ENCODE measurements at places on chromosomes 2 and 18.

- DNase-seq, result no peak
Observed at GRCh38 chr2:72897785-72898584, 10.8 kb downstream of the SPR start.

GRCh38 chr2:238127165-238128060, 11.1 kb upstream of the KLHL30 start:
- no peak for DNase-seq

DNA sequence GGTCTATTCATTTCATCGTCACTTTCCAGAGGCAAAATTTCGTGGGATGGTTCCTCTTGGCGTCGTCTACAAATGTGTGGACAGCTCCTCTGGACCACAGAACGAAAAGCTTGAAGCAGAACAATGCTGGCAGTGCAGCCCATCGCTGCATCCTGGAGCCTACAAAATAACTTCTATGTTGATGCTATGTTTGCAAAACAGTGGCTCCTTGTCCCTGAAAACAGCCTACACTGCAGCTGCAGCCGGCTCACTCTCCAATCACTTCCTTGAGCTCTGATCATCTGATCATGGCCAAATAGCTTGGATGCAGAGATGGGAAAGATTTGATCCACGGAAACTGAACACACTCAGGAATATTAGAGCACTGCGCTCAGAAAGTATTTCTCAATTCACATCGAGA, 60.0 kb downstream of the DOCK10 start:
- DNase-seq, result no peak

- DNase-seq, result no peak
Observed at GRCh38 chr2:120995152-120995551, 259.5 kb downstream of the GLI2 start.

- peak; percentile 45 for DNase-seq
Observed at GRCh38 chr2:15579641-15580040, 12.0 kb upstream of the DDX1 start.

DNA sequence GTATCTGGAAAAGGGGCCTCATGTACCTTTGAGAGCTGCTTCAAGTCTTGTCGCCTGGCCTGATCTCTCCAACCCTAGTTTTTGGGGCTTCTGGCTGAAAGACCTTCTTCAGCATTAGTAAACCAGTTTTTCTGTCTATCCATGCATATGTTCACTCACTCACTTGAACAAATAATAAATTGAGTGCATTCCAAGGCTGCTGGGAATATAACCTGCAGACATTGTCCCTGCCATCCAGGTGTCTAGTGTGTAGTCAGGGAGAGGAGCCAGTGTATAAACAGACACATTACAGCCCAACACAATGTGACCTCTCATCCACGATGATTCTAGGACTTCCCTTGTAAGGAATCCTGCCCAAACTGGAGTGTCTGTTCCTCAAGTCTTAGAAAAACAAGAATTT, 262.1 kb downstream of the PRKCE start:
- no peak for DNase-seq

DNA sequence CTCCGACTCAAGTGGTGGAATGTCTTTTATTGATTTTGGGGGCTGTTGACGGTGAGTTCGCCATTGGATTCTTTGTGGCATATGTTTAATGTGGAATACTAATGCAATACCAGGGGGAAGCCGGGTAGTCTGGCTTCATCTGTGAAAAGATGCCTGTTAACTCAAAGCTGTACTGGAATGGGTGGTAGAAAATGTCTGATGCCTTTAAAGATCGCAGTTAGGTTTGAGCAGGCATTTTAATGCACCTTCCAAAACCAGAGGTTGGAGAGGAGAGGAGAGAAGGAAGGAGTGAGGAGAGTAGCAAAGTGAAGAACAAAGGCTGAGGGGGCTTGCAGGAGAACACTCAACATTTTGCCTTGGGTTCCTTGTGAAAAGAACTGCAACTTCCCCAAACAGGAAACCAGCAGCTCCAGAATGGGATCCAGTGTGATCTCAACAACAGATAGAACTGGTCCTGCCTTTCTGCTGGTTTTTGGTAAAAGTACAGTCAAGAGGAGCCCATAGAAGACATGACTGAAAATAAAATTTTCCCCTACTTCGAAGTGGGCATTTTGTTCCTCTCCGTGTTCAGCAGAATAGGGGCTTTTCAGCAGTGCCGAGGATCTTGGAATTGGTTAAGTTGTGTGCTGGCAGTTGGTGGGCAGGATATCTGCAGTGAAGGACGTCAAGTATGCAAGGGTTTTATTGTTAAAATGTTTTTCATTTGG, 1.5 kb downstream of the ZNF532 start:
- no peak for DNase-seq

GRCh38 chr18:46627136-46627535, 29.9 kb downstream of the LOXHD1 start:
- no peak for DNase-seq

- DNase-seq, result no peak
Observed at GRCh38 chr2:66929632-66930338, 467.3 kb upstream of the ETAA1 start.

GRCh38 chr2:11612553-11613215, 57.3 kb downstream of the NTSR2 start:
- no peak for DNase-seq

GRCh38 chr2:48259811-48260210, 270.1 kb upstream of the STON1 start:
- no peak for DNase-seq

DNA sequence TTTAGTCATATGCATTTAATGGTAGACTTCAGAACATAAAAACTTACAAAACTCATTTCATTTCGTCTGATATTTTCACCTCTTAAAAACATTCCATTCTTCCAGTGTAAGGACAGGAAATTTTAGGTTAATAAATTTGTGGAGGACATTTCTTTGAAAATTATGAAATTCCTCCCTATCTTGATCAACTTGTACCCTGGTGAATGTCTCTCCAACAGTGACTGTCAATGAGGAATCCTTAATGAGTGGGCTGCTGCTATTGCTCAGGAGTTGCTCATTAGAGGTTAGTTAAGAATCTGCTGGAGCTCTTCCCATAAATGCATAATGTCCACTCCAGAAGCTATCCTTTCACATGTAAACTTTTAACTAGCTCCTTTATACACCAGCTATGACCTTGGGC, 69.1 kb downstream of the LRP1B start:
- DNase-seq, result no peak

- no peak for DNase-seq
Observed at GRCh38 chr2:134576478-134576877, 142.3 kb downstream of the TMEM163 start.

- DNase-seq, result no peak
Observed at GRCh38 chr2:140880573-140880972, 1250.2 kb downstream of the LRP1B start.

DNA sequence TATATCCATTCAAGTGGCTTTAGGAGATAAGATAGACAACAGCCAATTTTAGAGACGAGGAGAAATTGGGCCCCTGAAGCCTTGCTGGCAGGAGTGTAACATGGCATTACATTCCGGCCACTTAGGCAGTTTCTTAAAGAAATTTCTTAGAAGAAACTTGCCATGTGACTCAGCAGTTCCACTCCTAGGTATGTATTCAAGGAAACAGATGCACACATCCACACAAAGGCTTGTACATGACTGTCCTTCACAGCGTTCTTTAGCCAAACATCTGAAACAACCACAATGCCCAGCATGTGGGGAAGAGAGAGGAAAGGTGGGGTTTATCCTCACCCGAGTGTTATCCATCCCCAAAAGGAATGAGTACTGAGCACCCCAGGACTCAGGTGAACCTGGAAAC, 107.1 kb downstream of the NFATC1 start:
- no peak for DNase-seq

GRCh38 chr18:52288403-52289004, 51.5 kb upstream of the DCC start:
- DNase-seq, result peak; percentile 57

GRCh38 chr2:85662899-85663593, 5.0 kb downstream of the SFTPB start:
- no peak for DNase-seq

- DNase-seq, result no peak
Observed at GRCh38 chr2:156999661-157000060, 257.8 kb upstream of the GALNT5 start.

DNA sequence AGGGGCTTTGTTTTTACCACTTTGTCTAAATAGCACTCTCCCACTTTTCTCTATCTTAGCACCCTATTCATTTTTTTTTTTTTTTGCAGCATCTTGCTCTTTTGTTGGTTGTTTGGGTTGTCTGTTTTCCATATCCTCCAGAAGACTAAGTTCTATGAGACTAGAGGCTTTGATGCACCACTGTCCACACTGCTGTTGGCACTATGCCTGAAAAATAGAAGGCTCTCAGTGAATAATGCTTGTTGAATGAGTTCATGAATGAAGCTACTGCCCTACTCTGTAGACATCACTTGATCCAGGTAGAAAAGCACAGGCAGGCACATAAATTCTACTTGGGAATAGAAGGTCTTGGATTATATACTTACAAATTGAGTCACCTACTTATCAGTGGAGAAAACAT, 7.3 kb downstream of the IL1A start:
- DNase-seq, result no peak

- no peak for DNase-seq
Observed at GRCh38 chr2:105455488-105456003, 56.7 kb upstream of the FHL2 start.

DNA sequence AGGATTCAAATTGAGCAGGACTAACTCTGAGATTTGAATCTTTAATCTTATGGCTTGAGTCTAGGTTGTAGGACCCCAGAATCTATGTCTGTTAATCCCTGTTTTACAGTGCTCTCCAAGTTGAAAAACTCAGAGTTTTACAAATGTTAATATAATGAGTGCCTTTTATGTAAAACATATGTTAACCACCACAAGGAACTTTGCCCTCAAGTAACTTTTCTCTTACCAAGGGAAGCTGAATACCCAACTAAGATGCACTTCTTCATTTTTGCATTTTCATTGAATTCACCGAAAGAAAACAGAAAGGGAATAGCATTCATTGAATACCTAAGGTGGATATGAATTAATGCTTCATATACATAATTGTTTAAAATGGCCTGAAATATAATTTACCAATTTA, 338.1 kb downstream of the RPRM start:
- no peak for DNase-seq

DNA sequence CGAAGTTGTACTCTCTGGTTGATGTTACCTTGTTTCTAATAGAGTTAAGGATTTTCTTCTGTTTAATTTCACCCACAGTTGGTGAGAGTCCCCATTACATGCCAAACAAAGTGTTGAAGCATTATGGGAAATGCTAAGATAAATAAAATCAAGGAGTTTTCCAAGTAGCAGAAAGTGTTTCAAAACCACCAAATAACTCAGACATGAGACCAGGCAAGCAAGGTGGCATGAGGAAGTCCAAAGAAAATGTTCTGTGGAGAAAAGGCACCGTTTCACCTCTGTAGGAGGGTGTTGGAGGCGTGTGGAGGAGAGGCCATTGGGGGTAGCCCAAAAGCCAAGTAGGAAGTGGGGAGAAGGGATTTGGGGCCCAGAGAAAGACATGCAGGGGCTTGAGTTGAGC, 8.7 kb downstream of the CFAP221 start:
- DNase-seq, result no peak

GRCh38 chr2:10864861-10865636, 46.7 kb upstream of the KCNF1 start:
- DNase-seq, result no peak

GRCh38 chr2:235106874-235107639, 155.2 kb downstream of the SH3BP4 start:
- DNase-seq, result peak; percentile 65

GRCh38 chr2:31227711-31228125, 6.2 kb upstream of the EHD3 start:
- no peak for DNase-seq

GRCh38 chr2:173692068-173692467, 273.1 kb downstream of the SP3 start:
- no peak for DNase-seq

- DNase-seq, result no peak
Observed at GRCh38 chr2:102891296-102891695, 129.5 kb downstream of the TMEM182 start.

DNA sequence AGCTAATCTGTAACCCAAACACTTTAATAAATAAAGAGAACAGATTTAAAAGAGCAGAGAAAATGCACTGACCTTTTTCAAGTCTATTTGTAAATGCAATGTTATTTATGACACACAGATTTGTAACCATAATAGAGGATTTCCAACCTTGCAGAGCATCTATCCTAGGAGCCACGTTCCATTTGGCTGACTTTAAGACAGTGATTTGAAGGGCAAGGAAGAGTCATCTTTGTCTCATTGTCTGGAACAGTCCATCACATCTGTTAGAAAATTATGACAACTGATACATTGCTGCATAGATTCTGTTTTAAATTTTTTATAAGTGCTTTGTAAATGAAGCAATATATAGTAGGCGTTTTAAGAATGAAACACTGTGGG, 90.8 kb upstream of the L3MBTL4 start:
- no peak for DNase-seq

GRCh38 chr2:150924878-150925277, 336.8 kb downstream of the RBM43 start:
- DNase-seq, result no peak

DNA sequence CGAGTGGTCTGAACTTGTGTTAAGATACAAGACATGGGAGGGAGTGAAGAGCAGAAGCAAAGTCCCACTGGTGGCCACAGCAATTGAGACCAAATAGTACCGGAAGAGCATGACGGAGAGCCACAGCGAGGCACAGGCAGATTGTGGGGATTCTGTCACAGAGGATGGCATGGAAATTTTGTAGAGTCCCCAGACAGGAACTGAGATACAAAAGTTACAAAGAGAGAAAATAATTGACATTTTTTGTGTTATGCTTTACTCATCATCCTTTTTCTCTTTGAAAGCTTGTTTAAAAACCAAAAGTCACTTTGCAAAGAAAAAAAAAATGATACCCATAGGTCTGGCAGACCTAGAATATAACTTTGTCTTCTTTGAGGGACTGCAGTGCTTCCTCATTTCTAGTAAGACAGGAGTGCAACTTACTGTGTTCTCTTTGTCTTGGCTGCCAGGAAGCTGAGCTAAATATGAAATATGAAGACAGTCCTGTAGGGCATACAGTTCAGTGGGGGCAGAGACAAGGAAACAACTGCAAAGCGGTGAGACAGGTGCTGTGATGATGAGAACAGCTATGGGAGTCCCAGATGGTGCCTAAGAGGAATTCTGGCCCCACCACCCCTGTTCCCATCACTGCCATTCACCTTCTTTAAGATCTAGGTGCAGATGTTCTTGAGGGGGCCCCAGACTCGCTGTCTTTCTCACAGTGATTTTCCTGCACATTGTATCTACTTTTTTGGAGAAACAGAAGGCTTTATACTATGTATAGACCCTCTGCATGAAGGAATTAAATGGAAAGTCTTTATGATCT, 5.2 kb downstream of the ARHGAP25 start:
- no peak for DNase-seq
